Heart right ventricle (tissue), 16 donors: ENCODE measurements at places on chromosomes 3 and 15. TPM values are rescaled to one million over a fixed set of nuclear protein-coding genes. Genes with fewer than 3 reads are reported as not detected.

DNA sequence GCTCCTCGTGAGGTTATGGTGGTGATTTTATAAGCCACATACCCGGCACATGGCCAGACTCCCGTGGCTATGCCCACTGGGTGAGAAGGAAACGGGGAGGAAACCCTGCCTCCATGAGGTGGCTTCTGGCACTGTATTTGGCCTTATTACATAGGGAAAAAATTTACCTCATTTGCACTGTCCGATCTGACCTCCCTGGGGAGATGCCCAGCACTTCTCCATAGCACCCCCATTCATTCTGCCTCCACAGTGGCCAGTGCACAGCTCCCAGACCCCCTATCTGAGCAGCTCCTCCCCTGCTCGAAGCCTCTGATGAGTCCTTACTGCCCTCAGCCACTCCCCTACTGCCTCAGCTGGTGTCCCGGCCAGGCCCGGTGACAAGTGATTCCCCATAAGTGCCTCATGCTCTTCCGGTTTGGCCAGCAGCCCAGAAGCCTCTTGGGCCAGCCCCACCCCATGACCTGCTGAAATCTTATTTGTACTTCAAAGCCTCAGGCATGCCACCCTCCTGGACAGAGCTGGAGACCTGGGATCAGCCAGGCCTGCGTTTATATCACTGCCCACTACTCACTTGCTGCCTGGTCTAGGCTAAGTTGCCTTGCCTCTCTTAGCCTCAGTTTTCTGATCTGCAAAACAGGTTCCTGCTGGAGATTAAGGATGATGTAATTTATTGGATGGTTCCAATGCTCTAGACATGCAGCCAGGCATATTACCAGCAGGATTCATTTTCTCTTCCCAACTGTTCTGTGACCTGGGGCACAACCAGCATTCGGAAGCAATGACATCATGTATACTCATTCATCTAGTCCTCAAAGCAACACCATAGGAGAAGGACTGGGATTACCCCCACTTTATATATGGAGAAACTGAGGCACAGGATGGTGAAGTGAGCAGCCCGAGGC is 30.6 kb upstream of the SLC6A6 start:
- peak; percentile 85 for DNase-seq

DNA sequence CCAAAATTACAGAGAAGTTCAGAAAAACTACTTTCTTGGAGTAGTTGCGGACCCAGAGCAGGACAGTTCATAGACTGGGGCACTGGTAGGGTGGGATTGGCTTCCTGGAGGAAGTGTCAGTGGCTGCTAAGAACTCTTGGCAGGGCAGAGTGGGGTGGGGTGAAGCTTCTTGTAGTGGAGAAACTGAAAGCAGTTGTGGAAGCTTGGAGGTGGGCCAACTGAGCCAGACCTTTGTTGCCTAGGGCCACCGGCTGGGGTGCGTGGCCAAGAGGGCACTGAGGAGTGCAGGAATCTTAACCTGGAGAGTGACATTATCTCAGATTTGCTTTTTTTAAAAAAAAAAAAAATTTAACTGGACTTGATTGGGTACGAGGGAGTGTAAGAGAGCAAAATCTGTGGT is 3.1 kb downstream of the KAT2B start:
- DNase-seq: peak; percentile 83

DNA sequence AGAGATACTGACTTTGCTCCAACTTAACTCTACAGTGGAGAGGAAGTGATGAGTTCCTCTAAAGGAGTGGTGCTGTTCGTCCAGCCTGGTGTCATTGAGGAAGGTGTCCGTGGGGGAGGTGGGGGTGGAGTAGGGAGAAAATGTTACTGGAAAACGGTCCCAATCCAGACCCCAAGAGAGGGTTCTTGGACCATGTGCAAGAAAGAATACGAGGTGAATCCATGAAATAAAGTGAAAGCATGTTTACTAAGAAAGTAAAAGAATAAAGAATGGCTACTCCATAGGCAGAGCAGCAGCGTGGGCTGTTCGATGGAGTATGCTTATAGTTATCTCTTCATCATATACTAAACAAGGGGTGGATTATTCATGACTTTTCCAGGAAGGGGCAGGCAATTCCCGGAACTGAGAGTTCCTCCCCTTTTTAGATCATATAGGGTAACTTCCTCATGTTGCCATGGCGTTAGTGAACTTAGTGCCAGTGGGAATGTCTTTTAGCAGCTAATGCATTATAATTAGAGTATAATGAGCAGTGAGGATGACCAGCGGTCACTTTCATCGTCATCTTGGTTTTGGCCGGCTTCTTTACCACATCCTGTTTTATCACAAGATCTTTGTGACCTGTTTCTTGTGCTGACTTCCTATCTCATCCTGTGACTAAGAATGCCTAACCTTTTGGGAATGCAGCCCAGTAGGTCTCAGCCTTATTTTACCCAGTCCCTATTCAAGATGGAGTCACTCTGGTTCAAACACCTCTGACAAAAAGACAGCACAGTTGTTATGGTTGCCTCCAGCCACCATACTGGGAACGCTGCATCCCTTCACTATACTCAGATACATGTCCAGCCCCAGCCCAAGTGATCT is 38.6 kb downstream of the CLEC3B start:
- DNase-seq: peak; percentile 32

GRCh38 chr3:127043731-127044510 is 61.0 kb downstream of the PLXNA1 start:
- DNase-seq: no peak

GRCh38 chr3:129618901-129619671 is 12.6 kb upstream of the PLXND1 start:
- peak; percentile 19 for DNase-seq

GRCh38 chr3:57530071-57530608 is 14.0 kb downstream of the DNAH12 start:
- no peak for DNase-seq

Gene CILP
- total RNA-seq: 45.2 TPM

DNA sequence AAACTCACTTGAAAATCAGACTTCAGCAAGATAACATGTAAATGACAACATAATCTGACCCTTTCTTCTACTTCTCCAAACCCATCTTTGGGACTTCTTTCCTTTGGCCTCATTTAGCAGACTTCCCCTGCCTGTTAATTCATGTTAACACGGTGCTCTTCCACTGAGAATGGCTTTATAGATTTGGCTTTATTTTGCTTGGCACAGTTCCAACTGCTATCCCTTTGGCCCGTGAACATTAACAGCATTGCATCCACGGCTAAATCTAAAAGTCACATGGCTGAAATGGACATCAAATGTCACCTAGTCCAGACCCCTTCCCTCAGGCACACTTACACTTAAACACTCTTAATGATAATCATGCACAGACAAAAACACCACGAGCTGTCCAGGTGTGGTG is 3.8 kb downstream of the ZMAT3 start:
- DNase-seq: no peak
